ENCODE measurements at places on chromosomes 4 and X.
A peak's percentile ranks its signal among the peaks of the same experiment; 100 is the strongest.

- DNase-seq = no peak
Measured at GRCh38 chr4:98905839-98906238, 23.1 kb downstream of the EIF4E start.

DNA sequence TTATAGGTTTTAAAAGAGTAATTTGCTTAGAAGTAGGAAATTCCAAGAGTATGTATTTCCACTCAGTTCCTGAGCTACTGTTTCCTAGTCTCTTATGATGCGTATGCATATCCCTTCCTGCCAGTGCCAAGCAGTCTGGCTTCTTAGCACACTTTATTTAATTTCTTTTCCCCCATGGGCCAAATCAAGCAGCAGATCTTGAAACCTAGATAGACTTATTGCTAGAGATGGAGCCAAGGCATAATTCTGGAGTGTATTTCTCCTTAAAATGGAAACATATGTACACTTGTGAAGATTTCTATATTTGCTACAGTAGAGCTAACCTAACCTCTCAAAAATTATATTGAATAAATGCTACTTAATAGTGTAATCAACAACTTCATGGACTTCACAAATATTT is 2337.6 kb downstream of the PCDH7 start:
- no peak for DNase-seq

DNA sequence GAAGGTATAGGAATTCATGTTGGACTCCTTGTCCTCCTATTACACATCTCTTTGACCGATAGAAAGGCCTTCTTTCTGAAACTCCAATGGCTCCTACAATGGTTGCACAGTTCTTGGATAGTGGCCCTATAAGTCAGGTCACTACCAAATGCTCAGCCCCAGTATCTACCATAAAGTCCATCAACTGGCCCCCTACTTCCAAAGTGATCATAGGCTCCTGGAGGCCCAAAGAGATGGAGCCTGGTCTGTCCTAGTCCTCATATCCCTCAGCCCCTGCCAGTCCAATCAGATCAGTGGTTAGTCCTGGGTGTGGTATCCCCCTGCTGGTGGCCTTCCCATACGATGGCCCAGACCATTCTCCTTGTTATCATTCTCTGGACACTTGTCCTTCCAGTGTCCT is 30.3 kb downstream of the SULT1E1 start:
- no peak for DNase-seq

DNA sequence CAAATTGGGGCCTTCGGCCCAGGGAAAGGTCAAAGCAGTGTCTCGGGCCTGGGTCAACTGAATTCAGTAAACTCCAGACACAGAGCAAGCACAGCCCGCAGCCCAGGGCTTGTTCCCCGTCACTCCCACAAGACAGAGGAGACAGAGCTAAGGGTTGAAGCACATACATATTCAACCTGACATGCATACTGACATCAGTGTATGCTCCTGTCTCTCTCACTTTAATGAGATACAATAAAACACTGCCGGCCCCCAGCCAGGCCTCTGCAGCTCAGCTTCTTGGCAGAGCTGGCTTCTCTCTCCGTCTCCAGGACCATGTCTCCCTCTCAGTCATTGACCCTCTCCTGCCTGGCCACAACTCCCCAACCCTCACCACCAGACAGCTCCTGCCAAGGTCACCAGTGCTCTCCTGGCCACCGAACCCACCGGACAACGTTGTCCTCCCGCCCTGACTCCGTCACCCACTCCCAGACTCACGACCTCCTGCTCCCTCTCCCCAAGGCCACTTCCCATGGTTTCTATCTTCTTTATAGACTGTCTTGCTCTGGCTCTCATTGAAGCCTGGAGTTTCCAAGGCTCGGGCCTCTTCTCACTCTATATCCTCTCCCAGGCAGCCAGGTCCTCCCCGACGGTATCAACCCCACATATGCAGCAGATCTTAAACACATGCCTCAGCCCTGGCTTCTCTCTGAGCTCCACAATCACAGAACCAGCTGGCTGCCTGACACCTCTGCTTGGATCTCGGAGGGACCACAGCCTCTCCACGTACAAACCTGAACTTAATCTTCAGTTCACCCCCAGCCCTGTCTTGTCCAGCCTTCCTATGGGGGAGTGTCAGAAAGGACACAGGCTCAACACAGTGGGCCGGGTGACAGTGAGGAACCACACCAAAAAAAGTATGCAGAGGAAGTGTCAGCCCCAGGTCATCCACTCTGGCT is 67.7 kb upstream of the C4orf50 start:
- DNase-seq = no peak

- no peak for DNase-seq
Measured at GRCh38 chrX:130172127-130172845, 524 bp downstream of the RAB33A start.

GRCh38 chrX:44106864-44107263 is 133.7 kb upstream of the NDP start:
- DNase-seq = no peak

GRCh38 chrX:44744799-44745198 is 99.0 kb upstream of the DUSP21 start:
- DNase-seq = no peak

GRCh38 chr4:2300431-2301224 is 38.7 kb upstream of the MXD4 start:
- DNase-seq = peak; percentile 2

- DNase-seq = no peak
Measured at GRCh38 chr4:47974566-47974965, 41.9 kb downstream of the CNGA1 start.

GRCh38 chr4:38728631-38729141 is 54.1 kb downstream of the TLR10 start:
- no peak for DNase-seq

GRCh38 chr4:3703677-3704521 is 62.3 kb upstream of the ADRA2C start:
- no peak for DNase-seq

DNA sequence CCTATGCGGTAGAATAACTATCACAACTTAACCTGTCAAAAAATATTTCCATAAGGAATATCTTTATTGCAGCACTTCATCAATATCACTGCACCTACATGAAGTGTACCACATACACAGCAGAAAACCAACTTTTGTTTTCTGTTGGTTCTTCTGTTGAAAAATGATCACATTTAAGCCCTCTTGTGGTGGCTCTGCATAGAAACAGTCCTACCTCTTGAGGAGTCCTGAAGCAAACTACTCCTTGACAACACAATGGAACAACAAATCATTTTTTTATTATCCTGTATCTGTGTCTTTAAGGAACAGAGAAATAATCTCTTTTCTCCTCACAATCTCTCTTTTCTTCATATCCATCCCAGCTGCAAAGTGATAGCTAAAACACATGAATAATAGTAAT is 39.8 kb upstream of the ATOH1 start:
- DNase-seq = no peak

- DNase-seq = no peak
Measured at GRCh38 chr4:25977397-25978170, 63.6 kb downstream of the SMIM20 start.

- no peak for DNase-seq
Measured at GRCh38 chr4:145766273-145766672, 86.3 kb downstream of the C4orf51 start.

- no peak for DNase-seq
Measured at GRCh38 chrX:107935664-107936433, 46.3 kb downstream of the TEX13B start.

- no peak for DNase-seq
Measured at GRCh38 chrX:153903238-153903980, 1.1 kb upstream of the AVPR2 start.

DNA sequence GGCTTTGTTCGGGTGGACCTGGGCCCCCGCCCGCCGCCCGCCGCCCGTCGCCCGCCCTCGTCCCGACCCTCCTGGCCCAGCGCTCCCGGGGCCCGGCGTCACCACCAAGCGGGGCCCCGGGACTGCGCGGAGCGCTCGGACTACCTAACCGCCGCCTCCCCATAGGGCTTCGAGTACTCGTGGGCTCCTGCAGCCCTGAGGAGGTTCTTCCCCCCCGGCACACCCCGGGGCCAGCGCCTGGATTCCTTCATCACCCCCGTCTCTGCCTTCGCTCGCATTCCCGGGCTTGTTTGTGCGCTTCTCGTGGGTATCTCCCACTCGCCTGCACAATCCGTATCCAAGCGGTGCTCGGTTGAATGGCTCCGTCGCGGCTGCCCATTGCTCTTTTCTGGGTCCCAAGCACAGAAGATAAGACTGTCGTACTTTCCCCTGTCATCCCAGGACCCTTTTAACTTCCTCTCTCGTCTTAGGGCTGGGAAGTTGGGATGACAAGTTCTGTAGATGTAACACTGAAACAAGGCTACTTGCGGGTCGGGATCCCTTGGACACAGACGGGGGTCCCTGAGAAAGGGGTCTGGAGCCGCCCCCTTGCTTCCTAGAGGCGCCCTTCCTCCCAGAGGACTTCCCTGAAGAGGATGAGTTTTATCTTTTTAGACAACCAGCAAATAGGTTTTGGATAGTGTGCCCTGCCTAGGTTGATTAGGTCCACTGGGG is 565 bp downstream of the MOB1B start:
- peak; percentile 33 for DNase-seq

GRCh38 chr4:184441461-184442313 is 32.7 kb downstream of the IRF2 start:
- DNase-seq = no peak

DNA sequence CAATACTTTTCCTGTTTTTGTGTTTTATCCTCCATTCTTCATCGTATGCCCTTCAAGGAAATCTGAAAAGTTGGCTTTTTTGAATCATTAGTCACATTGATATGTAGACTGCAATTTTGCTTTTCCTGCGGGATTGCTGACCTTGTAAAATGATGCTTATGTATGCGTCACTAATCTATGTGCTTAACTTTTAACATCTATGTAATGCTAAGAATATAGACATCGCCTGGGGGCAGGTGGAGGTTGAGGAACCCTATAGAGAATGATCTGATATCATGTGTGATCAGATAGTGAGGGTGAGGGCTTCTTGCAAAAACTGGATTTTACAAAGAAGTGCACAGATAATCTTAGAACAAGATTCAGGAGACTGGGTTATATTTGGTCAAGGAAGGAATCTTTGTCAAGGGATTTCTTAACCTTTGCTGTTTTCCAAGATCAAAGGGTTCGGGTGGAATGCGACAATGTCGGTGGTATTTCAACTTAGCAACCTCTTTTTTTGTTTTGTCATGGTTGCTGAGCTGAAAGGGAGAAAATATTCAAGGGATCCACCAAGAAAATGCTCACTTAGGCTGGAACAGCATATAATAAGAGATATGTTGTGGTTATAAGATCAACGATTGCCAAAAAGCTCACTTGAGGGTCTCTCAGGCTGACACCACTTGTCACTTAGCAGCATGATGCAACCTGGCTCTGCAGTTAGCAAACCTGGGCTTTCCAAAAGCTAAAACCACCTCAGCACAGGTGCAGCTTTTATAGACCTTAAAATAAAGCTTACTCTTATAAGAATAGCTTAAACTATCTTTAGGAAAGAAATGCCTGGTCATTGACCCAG is 70.6 kb upstream of the PUDP start:
- no peak for DNase-seq

GRCh38 chr4:112531146-112531545 is 15.2 kb upstream of the NEUROG2 start:
- no peak for DNase-seq

DNA sequence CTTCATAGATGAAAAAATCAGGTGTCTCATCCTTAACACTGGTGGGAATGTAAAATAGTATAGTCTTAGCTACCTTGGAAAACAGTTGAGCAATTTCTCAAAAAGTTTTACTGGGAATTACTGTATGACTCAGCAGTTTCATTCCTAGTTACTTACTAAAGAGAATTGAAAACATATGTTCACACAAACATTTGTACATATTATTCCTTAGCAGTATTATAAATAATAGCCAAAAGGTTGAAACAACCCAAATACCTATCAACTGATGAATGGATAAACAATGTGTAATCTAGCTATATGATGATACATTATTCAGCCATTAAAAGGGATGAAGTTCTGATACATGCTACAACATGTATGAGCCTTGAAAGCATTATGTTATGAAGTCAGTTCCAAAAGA is 41.7 kb downstream of the RBM46 start:
- no peak for DNase-seq

DNA sequence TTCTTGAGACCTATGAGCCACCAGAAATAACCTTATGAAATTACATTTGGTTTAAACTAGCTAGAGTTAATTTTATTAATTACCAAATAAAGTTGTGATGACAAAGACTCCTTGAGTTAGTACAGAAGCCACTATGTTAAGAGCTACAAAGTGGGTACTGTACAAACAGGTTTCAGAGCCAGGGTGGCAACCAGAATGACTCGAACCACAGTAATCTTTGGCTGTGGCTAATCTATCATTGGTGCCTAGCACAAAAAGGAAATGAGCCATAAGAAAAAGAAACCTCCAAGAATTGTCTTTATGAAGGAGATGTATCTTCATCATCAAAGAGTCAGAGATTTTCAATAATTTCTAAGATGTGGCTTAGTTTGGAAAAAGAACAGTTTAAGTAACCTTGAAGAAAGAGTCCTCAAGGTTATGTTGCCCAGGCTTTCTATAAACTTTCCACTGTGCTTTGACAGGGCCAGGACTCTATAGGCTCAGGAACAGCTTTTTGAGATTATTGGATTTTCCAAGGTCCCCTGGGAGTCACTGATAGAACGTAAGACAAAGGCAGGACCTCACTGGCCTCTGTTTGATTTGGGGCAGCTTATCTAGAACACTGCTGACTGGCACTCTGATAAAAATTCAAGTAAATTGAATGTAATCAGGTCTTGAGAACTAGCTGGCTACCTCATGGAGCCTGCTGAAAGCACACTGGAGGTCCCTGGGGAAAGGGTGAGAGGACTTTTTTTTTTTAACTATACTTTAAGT is 777.7 kb downstream of the STIM2 start:
- no peak for DNase-seq

- no peak for DNase-seq
Measured at GRCh38 chr4:25098964-25099891, 61.0 kb downstream of the SEPSECS start.

DNA sequence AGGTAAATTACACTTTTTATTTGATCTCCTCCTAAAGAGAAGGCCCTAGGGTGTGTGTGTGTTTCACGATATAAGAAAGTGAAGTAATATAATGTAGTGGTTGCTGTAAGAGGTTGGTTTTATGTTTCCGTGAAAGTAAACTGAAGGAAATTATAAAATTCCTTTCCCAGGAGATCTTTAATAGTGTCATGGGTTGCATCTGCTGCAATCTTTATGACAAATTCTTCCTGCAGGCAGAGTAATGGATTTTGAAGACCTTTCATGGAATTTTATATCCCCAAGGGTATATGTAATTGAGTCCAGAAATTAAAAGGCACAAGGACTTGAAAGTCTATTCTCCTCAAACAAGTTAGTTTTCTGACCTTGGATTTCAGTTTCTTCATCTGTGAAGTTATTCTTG is 538.6 kb downstream of the ANKRD50 start:
- DNase-seq = no peak

DNA sequence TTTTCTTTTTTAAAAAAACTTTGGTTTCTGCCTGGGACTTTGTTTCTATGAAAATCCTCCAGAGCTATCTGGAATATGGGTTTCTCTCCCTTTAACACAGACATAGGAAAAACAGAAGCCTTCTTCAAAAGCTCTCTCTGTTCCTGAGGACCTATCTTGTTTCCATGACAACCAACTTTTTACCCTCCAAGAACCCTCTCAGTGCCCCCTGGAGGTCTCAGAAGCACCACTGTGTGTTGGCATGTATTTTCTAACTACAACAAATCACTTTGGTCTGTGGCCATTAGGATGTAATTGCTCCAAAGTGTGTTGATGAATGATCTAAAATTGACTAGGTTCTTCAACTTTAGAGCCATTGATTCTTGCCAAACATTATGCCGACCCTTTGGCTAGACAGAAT is 1331.6 kb downstream of the ADGRL3 start:
- DNase-seq = no peak

GRCh38 chr4:127138586-127138985 is 494.2 kb upstream of the INTU start:
- DNase-seq = no peak

GRCh38 chr4:8601086-8601485 is 8.5 kb downstream of the CPZ start:
- DNase-seq = no peak

- no peak for DNase-seq
Measured at GRCh38 chrX:2550328-2551020, 49.7 kb upstream of the DHRSX start.

Measured in activated T-cell treated with anti-CD3 and anti-CD28 coated beads, Interleukin-2, amount 50 U/mL, for 24 hours (primary cell).